ENCODE measurements at places on chromosomes 2 and 18.

DNA sequence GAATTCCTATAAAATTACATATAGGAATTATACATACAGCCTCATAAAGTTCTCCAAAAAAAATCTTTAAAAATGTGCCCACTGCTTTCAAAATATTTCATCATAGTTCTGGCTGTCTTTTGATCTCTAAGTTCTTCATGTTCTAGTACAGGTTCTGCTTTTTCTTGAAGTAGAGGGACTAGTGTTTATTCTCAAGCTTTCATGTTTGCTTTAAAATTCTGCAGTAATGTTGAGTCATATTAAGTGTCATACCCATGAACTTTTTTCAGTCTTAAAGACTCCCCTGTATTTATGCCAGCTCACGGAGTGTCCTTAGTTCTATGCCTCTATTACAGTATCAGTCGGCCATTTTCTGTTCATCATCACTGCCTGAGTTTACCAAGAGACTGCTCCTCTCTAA is 54.8 kb upstream of the CCDC141 start:
- no peak for DNase-seq

DNA sequence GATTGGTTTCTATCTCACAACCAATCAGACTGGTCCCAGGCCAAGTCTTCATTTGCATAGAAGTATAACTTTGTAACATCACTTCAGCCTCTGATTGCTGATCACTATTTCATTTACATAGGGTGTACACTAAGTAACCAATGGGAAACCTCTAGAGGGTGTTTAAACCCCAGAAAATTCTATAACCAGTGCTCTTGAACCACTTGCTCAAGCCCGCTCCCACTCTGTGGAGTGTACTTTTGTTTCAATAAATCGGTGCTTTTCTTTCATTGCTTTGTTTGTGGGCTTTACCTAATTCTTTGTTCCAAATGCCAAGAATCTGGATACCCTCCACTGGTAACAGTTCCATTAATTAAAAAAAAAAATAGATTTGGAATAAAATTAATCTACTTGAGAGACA is 77.0 kb downstream of the TMEFF2 start:
- no peak for DNase-seq

DNA sequence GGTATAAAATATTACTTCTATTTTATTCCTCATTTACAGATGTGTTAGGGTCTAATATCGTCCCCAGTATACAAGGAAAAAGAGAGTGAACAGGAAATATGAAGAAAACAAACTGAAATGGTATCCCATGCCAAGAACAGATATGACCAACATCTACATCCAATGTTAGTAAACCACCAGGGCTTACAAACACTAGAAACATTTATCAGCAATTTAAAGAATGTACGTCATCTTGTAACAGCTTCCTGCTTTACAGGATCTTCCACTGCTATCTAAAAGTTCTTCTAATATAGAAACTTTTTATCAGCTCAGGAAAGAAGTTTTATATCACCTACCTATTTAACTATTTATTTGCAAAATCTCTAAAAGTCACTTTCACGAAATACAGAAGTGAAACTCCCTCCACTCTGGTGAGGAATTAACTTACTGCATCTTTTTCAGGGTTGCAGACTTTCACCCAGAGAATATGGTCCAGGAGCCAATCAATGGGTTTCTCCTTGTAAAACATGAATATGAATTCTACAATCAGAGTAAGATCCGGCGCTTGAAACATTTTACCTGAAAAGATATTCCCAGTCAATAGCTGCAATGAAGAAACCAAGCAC is 35.2 kb downstream of the UNC50 start:
- DNase-seq: peak; percentile 15

GRCh38 chr18:56902653-56903052 is 244.2 kb upstream of the BOD1L2 start:
- DNase-seq: no peak

DNA sequence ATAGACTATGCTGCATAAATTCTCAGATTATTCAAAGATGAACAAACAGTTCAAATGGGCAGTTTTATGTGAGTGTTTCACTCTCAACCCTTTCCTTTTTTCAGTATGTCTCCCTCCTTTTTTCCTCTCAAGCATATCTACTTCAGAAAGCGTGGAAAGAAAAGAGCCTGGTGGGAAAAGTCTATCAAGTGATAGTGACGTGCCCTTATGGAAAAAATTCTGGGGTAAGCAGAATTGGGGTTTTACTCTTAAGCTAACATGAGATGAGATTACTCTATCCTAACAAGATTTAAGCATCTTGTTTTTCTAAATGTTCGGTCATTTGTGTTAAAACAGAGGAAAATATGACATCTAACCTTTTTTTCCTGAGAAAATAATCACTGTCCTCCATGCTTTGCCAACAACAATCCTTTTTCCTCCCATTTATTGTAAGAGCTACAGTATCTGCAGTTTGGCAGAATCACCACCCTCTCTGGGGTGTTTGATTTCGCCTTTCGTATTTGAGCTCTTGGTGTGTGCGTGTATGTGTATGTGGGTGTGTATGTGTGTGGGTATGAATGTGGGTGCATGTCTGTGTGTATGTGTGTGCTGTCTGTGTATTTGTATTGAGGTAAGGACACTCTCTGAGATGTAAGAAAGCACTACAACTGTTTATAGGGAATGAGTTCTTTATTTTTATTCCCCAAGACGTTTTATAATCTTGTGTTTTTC is 143.9 kb upstream of the L3MBTL4 start:
- DNase-seq: no peak

GRCh38 chr2:197952540-197953202 is 148.3 kb downstream of the PLCL1 start:
- no peak for DNase-seq

GRCh38 chr2:40286721-40287120 is 165.2 kb downstream of the SLC8A1 start:
- DNase-seq: no peak

GRCh38 chr2:20551260-20551944 is 99.5 kb downstream of the HS1BP3 start:
- DNase-seq: no peak

DNA sequence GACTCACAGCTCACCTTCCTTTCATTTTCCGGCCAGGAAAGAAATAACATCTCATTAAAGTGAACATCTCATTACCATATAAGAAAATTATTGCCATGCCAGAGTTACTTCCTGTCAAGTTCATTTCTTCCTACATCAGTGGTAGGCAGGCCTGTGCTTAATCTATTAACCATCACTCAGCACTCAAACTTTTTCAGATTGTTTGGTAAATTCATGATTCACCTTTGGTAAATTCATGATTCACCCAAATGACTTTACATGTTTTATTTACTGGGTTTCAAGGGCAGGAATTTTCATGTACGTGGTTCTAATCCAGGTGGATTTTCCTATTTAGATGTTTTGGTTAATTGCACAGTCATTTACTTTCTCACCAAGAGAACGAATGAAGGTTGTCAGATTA is 116.5 kb downstream of the CSRNP3 start:
- no peak for DNase-seq

DNA sequence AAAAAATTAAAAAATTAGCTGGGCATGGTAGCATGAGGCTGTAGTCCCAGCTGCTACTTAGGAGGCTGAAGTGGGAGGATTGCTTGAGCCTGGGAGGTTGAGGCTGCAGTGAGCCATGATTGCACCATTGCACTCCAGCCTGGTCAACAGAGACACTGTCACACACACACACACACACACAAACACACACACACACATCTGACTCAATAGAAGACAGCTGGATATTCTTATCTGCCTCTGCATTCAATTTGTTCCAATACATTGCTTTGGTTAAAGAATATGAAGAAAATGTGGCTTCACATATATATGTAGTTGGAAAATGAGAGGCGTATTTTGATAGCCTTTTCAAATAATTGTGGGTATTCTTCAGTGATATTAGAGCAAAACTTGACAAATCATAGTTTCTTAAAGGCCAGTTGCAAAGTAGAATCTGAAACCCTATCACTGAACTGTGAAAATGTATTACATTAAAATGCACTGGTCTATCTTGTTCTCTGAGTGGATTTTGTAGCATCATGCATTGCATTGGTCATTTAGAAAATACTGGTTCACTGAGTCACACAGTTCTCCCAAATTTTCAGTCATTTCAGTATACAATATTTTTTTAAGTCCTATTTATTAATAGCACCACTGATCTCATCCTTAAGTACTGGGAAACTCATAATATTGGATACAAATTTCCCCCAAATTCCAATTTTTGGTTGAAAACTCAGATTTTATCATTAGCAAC is 140.9 kb downstream of the MCFD2 start:
- no peak for DNase-seq

GRCh38 chr2:240846873-240847595 is 21.6 kb upstream of the AGXT start:
- DNase-seq: no peak

- no peak for DNase-seq
Measured at GRCh38 chr2:1556776-1557466, 143.7 kb downstream of the TPO start.

DNA sequence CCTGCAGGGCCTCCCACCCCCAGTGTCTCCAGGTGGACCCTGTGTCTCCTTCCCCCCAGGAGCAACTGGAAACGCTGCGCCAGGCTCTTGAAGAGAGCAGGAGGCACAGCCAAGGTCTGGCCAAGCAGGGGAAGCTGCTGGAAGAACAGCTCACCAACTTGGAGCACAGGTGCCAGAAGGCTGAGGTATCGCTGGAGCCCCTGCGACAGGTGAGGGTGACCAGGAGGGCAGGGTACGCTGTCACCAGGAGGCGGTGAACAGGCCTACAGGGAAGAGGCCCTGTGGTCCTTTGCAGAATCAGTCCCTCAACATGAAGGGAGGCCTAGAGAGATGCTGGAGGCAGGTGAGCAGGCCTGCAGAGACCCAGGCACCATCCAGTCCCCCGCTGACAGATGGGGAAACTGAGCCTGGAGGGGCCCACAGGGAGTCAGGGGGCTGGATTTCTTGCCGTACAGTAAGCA is 15.6 kb upstream of the SNED1 start:
- DNase-seq: no peak

DNA sequence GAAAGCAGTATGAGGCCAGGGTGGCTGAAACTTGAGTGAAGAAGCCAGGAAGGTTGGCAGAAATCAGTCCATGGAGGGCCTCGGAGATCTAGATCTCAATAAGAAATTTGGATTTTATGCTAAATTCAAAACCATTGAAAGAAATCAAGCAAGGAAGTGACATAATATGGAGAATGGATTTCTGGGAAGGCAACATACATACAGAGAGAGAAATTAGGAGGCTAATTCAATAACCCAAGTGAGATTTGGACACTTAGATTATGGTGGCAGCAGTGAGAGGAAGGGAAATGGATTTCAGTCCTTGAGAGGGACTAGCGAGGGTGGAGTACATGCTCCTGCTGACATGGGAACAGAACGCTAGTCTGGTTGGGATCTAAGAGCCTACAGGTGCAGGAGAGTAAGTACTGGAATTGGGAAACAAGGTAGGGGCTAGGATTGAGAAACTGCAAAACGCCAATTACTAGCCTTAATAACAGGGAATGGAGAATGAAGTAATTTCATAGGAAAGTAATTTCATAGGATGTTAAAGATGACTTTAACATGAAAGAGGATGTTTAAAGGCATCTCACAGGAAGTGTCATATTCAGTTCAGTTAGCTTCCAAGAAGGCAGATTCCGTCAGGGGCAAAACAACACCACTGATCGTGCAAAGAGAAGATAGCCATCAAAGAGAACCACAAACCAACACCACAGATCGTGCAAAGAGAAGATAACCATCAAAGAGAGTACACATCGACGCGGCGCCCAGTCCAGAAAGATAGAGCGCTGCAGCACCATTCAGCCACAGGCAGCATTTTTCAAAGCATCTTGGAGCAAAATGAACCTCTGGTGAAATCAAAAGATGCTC is 27.2 kb downstream of the CDKL4 start:
- no peak for DNase-seq

DNA sequence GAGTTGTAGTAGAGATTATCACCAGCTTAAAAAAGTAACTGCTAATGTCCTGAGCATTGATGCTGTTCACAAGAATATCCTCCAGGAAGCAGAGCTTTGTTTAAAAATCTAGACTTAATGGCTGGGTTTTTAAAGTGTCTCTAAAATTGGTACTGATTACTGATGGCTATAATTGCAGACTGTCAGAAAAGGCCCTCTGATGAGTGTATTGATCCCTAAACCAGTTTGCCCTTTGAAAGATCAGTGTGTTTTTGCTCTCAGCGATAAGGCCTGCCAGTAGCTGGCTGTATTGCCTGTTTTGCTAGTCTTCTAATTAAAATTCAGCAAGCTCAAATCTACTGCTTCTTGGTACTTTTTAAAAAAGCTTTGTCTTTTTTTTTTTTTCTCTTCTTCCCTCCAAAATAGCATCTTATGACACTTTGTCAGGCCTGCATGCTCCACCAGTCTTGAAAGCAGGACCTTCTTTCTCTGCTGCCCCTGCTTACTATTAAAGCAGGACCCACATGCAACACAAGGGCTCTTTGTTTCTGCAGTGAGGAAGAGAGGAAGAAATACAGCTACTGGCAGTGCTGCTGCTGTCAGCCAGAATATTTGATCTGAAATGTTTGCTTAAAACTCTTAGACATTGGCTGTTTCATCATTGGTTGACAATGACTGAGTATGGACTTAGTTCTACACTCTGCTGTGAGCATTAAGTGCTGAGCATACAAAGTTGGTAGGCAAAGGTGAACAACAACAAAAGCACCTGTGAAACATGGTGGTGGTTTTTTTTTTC is 1.8 kb downstream of the SEC11C start:
- peak; percentile 68 for DNase-seq

DNA sequence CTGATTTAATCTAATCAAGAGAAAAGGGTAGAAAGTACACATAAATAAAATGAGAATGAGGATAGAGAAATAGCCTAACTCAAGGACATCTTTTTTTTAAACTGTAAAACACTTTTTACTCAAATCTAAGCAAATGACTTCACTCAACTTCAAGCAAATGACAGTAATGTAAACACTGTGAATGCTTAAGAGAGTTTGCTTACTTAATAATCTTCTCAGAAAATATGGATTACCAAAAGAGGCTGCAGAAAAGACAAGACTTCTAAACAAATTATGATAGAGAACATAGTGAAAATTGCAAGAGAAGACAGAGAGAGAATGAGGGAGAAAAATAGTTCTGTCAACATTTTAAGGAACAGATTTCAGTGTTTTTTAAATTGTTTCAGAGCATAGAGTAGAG is 52.5 kb downstream of the FAM124B start:
- DNase-seq: no peak

GRCh38 chr2:227848146-227848545 is 23.3 kb upstream of the DAW1 start:
- no peak for DNase-seq

- no peak for DNase-seq
Measured at GRCh38 chr2:45154144-45154543, 144.9 kb upstream of the SIX2 start.

GRCh38 chr2:57598551-57598950 is 448.1 kb upstream of the VRK2 start:
- DNase-seq: no peak

Measured in NAMALWA (cell line).